Esophagus squamous epithelium (tissue), 5 donors: ENCODE measurements at places on chromosomes 11 and 22.

- no peak for DNase-seq
These were observed 10.2 kb upstream of the ALG8 start for GRCh38 chr11:78149646-78150045.

GRCh38 chr11:127844876-127845275 lies 742.5 kb downstream of the ETS1 start:
- no peak for DNase-seq

- no peak for DNase-seq
These were observed 165.1 kb downstream of the DBX1 start for GRCh38 chr11:19995145-19995544.

DNA sequence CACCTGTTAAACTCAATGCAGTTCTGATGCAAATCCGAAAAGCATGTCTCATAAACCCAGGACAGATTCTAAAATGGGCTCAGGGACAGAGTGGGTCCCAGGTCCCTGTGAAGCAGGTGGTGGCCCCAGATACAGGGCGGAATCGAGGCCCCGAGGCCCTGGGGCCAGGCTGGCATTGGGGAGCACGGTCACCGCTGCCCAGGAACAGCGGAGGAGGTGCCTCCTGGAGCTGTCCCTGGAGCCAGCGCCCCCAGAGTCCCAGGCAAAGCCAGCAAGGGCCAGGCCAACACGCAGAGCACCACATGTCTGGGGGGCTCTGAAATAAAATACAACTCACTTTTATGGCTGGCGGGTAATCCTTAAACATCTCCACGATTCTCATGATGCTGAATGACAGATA lies 10.0 kb upstream of the TTLL8 start:
- DNase-seq = no peak

DNA sequence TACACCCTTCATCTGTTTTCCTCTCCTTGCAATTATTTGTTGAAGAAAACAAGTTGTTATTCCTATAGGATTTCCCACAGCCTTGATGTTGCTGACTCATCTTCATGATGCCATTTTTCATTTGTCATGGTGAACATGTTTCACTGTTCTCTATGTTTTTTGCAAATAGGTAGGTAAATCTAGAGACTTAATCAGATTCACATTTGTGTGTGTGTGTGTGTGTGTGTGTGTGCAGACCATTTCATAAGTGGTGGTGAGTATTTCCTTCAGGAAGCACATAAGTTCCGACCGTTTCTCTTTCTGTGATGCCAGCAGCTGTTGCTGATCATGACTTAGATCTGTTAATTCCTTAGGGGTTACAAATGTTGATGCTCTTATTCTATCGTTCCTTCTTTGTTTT lies 80.3 kb upstream of the IZUMO1R start:
- DNase-seq = no peak

- no peak for DNase-seq
These were observed 28.4 kb upstream of the SYT7 start for GRCh38 chr11:61609000-61609979.

- no peak for DNase-seq
These were observed 119.3 kb downstream of the OSBP2 start for GRCh38 chr22:30813936-30814335.

- no peak for DNase-seq
These were observed 21.6 kb upstream of the NUP160 start for GRCh38 chr11:47869544-47870393.

DNA sequence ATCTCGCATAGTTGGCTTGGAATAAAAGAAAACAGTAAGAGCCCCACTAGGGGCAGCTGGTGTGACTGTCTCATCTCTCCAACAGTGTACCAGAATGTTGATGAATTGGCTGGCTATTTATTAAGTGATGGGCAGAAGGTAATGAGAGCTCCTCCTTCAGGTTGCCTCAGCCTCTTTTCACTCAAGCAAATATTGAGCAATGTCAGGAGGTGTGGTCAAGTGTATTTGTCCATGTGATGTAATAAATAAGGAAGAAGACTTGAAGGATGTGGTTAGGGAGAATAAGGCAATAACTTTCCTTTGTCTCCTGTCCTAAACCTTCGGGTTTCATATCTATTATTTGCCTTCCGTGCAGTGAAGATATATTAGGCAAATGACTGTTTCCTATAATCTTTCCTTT lies at the start of gene TCN1:
TCN1 (minus strand) TSS at position 91 of the 400 bp plus-strand sequence; CDS start at position 74, 17 bp downstream.
- no peak for DNase-seq

- no peak for DNase-seq
These were observed 383.2 kb downstream of the METTL15 start for GRCh38 chr11:28491431-28491830.

GRCh38 chr11:61477727-61478148 lies 30.8 kb upstream of the LRRC10B start:
- DNase-seq = no peak

GRCh38 chr11:34344768-34345539 lies 12.9 kb downstream of the ABTB2 start:
- DNase-seq = no peak

- no peak for DNase-seq
These were observed 14.3 kb upstream of the PMM1 start for GRCh38 chr22:41603873-41604332.

GRCh38 chr11:68724293-68724692 lies 27.0 kb downstream of the TESMIN start:
- DNase-seq = no peak

GRCh38 chr11:68763181-68763721 lies 11.9 kb upstream of the TESMIN start:
- DNase-seq = no peak

DNA sequence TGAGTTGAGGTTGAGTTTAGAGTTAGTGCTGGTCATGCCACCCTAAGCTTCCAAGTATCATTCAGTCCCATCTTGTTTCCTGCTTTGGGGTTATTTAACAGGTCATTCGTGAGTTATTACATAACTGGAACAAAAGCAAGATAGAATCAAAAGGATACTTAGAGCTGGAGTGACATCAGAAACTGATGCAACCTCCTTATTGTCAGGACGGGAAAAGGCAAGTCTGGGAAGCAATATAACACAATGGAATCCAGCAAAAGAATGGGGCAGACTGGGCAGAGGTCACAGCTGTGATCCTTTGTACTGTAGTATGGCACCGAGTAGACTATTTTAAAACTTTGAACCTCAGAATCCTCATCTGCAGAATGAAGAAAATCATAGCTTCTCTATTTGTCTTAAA lies 4.4 kb upstream of the PRSS23 start:
- DNase-seq = no peak

- no peak for DNase-seq
These were observed 420.9 kb downstream of the TENM4 start for GRCh38 chr11:79019975-79020374.

- DNase-seq = no peak
These were observed 31.8 kb upstream of the RBMXL2 start for GRCh38 chr11:7056828-7057513.

DNA sequence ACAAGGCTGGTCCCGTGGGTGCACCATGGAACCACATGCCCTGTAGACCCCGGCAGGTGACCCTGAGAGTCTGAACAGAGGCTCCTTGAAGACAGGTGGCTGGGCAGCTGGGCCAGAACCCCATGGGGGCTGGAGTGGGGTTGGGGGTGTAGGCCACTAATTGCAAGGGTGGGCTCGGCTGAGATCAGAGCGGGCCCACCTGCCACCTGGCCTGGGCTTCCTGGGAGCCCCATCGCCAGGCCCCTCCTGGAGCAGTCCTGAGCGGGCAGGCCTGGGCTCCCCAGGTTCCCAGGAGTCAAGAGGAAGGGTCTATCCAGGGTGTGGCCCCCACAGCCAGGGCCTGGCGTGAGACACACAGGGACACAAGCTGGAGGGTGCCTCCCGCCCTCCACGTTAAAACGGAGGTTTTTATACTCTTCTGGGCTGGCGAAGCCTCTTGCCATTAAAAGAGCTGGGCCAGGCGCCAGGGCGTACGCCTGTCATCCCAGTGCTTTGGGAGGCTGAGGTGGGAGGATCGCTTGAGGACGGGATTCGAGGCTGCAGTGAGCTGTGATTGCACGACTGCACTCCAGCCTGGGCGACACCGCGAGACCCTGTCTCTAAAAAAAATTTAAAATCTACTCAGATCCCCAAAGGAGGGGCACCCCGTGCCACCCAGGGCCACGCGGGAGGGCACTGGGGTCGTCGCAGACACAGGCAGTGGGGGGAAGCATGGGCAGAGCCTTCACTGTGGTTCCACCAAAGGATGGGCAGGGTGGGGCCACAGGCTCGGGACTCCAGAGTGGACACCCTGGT lies 4.8 kb upstream of the TRABD start:
- no peak for DNase-seq
